ENCODE measurements at places on chromosomes 13 and 19.

DNA sequence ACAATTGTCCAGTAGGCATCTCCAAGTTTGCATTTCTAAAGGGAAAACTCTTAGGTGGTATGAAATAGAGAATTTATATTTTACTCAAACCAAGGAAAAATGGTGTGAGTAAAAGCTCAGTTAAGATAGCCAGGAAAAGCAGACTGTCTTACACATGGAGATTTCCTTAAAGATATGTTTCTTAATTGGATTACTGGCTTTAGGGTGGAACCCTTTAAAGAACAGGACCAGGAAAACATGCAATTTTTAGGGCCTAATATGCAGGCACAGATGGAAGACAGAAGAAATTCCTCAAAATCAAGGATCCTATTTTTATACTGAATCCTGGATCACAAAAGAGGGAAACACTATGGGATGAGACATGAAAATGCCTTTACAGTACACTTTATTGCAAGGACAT lies 100.3 kb upstream of the PCDH17 start:
- DNase-seq, result no peak

DNA sequence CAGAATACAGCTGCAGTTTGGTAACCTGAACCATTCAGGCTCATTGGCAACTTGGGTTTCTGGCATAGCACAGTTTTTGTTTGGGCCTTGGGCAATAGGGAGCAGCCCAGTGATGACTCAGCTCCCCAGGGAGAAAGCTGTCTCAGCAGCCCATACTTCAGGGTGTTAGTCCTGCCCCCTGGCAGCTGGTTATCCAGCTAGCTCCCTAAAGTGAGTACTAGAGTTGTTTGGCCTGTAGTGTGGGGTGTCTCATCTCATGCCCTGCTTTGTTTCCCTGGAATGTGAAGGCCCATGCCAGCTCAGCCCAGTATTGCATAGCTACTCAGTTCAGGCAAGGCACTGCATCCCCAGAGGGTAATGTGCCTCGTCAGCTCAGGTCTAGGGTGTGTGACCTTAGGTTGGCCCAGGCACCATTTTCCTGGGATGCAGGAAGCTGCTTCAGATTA lies 18.2 kb upstream of the ZNF543 start:
- peak; percentile 27 for DNase-seq

GRCh38 chr19:38143847-38144246 lies 80.2 kb downstream of the DPF1 start:
- DNase-seq, result no peak

- no peak for DNase-seq
Measured at GRCh38 chr13:31027136-31027535, 94.7 kb downstream of the TEX26 start.

DNA sequence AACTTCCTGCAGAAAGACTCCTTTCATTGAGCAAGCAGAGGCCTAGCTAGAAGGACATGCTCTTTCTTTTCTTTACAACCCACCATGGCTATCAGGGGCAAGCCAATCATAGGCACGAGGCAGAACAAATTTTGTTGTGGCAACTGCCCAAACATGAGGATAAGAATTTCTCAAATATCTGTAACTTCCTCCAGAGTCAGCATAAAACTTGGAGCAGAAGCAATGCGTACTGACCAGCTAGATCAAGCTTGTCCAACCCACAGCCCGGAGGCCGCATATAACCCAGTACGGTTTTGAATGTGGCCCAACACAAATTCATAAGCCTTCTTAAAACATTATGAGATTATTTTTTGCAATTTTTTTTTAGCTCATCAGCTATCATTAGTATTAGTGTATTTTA lies 87.0 kb upstream of the SOX21 start:
- no peak for DNase-seq

DNA sequence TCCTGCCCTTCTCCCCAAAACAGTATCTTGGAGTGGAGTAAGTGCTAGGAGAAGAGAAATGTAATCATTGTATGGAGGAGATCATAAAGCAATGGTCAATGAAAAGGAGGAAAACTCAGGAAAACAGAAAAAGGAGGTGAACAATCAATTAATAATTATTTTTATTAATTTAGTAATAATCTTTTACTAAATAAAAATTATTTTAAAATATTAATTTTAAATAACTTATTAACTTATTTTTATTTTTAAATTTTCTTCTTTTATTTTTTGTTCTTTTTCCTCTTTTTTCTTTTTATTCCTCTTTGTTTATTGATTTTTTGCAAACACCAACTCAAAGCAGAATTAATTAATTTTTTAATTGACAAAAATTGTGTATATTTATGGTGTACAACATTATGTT lies 80.3 kb downstream of the TNFSF11 start:
- no peak for DNase-seq

DNA sequence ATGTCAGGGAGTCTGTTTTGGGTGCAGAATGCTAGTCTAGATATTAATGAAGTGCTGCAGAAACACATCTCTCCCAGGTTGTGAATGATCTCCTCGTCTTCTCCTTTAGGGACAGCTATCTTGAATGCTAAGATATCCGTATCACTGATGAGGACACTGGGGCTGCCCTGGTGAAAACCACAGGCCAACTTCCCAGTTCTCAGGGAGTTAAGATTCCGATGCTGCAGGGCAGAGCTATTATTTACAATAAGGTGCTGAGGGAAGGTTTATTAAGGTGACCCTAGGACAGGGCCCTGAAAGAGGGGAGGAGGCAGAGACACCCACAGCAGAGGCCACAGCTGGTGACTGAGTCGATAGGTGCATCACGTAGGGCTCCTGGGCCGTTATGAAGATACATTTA lies 66.1 kb downstream of the TNFRSF19 start:
- no peak for DNase-seq

GRCh38 chr19:38734426-38735256 lies 9.6 kb downstream of the CAPN12 start:
- no peak for DNase-seq

- DNase-seq, result no peak
Measured at GRCh38 chr19:30336290-30336689, 35.9 kb upstream of the ZNF536 start.

- DNase-seq, result no peak
Measured at GRCh38 chr13:45198924-45199323, 1.9 kb downstream of the KCTD4 start.

DNA sequence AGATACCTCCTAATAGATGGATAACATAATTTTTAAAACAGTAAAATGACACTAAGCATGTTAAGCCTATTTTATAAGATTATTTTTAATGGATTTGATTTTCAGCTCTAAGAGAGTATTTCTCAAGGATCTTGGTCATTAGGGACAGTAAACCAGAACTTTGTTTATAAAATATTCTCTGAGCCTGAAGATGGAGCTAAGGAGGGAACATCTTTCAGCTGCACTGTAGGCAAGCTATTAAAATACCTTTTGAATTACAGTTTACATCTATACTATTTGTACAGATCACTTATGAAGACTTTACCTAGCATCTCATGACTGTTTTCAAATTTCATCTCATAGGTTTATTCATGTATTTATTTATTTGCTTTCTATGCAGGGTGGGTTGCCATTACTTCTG lies 345.3 kb downstream of the MYO16 start:
- no peak for DNase-seq

GRCh38 chr19:17333611-17334413 lies 843 bp downstream of the ANO8 start:
- peak; percentile 68 for DNase-seq

- no peak for DNase-seq
Measured at GRCh38 chr19:32068793-32069192, 276.6 kb upstream of the ZNF507 start.

GRCh38 chr19:46648060-46648960 lies 12.3 kb upstream of the GNG8 start:
- DNase-seq, result no peak

GRCh38 chr19:30393046-30393445 lies 20.9 kb downstream of the ZNF536 start:
- peak; percentile 21 for DNase-seq

- no peak for DNase-seq
Measured at GRCh38 chr13:112683581-112683980, 6.3 kb upstream of the ATP11A start.

GRCh38 chr19:56310462-56310861 lies 4.2 kb downstream of the ZSCAN5A start:
- DNase-seq, result no peak

DNA sequence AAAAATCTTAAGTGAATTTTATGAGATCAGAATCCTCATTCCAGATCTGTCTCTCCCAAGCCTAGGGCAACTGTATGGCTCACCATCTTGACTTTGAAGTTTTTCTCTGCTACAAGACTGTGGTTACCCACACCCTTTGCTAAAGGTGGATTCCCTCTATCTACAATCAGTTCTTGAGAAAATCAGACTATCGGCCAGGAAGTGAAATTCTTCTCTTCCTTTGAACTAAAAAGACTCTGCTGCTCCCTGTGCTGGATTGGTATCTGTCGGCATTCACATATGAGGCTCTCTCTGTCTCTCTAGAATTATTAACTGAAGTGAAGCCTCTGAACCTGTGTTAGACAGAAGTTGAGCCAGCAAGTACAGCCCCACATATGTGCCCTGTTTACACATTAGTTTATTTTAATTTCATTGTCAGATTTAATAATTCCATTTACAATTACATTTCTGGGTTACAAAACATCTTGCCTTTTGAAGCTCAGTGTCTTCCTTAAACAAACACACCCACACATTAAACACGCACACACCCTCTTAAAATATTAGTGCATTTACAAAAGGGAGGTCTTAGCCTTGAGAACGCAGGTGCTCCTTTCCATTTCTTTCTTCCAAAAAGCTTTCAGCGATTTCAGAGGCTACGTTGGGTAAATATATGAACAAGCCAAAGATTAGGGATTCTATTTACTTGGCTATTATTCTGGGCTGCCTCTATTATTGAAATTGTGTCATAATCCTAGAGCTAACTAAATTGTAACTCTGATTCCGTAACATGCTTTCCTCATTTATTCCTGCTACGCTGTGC lies 145.7 kb downstream of the MIPEP start:
- no peak for DNase-seq

GRCh38 chr19:44755219-44755618 lies 6.7 kb downstream of the BCL3 start:
- no peak for DNase-seq

DNA sequence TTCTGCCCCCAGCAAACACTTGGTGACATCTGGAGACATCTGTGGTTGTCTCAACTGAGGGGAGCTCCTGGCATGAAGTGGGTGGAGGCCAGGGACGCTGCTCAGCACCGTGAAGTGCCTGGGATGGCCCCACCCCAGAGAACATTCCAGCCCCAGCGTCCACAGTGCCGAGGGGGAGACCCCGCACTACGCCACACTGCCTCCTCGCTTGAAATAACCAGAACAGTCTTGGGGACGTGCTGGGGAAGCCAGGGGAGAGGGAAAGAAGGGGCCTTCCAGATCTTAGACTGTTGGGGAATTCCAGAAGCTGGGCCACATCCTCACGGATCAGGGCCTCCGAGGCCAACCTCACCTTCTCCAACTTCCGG lies 4.2 kb downstream of the DPP9 start:
- DNase-seq, result no peak

DNA sequence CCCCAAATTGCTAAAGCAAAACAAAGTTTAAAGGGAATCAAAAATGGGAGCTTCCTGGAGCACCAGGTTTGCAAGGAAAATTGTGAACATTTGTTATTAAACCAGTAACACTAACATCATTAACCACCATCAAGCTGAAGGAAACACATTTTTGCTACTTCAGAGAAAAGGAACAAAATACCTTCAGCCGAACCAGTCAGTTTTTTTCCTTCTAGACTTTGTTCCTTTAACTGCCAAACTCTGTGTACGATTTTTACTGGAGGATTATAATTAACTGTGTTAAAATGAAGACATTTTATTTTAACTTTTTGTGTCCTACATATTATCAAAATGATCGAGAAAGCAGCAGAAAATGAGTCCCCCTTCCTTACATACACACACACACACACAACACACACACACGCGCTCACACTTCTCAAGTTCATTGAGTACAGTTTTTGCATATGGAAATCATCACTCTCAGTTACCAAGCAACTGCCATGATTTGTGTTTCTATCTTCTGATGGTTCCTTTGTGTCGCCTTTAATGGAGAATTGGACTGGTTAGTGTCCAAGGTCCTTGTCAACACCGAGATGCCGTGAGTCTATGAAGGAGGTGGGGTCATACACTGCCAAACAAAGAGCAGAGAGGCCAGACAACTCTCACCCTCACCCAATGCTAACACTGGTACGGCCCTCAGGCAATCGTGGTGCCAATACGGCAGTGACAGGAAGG lies 9.8 kb upstream of the SERP2 start:
- no peak for DNase-seq

DNA sequence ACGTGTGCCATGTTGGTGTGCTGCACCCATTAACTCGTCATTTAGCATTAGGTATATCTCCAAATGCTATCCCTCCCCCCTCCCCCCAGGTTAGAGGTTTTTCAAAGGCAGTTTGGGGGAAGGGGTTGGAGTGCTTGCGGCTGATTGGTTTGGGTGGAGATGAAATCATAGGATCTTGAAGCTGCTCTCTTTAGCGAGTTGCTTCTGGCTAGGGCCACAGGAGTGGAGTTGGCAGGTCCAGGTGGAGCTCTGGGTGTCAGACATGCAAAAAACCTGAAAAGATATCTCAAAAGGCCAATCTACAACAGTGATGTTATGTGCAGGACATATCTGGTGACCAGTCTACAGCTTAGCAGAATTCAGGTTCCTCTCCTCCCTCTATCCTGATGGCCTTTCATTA lies 32.6 kb upstream of the CXCL17 start:
- no peak for DNase-seq

DNA sequence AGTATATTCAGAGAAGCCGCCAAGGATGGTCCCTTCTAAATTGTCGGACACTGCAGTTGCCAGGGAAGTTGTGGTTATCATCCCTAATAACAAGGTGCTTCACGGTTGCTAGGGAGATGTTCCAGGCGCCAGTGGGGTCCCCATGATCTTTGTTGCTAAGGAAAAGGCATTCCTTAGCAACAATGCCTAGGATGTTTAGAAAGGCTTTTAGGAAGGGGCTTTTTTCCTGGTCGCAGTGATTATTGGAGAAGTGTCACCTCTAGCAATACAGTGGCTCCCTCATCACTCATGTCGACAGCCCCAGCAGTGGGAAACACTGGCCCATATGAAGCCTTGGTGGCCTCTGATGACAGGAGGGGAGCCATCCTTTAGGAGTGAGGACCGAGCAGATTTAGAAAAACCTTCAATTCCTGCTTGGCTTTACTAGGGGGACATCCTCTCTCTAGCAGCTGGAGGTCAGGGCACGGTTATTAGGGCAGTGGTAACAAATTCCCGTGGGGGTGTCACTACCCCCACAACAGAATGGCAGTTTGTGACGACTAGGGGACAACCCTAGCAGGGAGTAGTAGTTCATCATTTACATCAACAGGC lies 6.4 kb upstream of the TMC4 start:
- DNase-seq, result no peak

DNA sequence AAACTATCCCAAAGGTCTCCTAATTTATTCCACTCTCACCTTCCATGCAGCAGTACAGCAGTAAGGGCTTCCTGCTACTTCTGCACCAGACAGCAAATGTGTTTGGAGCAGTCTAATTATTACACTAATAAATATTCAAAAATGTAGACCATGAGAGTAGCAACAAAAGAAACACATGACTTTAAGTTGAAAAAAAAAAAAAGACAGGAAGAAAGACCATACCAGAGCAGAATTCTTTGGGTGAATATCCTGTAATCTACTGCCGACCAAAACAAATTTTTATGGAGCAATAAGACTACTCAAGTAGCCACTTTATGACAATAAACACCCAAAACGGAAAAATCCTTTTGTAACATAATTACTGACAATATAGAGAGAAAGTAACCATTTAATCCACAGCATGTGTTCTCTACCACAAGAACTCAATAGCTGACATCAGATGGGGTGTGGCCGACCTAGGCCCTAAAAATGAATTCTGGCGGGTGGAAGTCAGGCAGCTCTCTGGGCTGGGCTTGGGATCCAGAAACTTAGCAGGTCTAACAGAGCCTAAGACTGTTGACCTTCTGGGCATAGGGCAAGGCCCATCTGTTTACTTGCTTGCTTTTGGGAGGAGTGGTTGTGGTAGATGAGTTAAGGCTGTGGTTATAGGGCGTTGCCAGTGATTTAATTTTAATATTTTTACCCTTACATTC lies 4.6 kb downstream of the KLF12 start:
- no peak for DNase-seq
